ENCODE measurements at places on chromosomes 12 and 14. TPM values are rescaled to one million over a fixed set of nuclear protein-coding genes. Genes with fewer than 3 reads are reported as not detected.

AICDA gene
- 0.23 TPM for polyA plus RNA-seq

LHX5 gene
- not detected for polyA plus RNA-seq

CACNA2D4 gene
- polyA plus RNA-seq, result 3.3 TPM

OVCH1 gene
- 0.54 TPM for polyA plus RNA-seq

CLEC9A gene
- polyA plus RNA-seq, result 0.12 TPM

ADAMTS20 gene
- 0.72 TPM for polyA plus RNA-seq

CMKLR1 gene
- polyA plus RNA-seq, result 4.5 TPM

TUNAR gene
- polyA plus RNA-seq, result not detected

MORN3 gene
- 0.54 TPM for polyA plus RNA-seq

GRIP1 gene
- polyA plus RNA-seq, result 0.89 TPM

CCDC197 gene
- 0.32 TPM for polyA plus RNA-seq

COL2A1 gene
- polyA plus RNA-seq, result 6.6 TPM

LTBR gene
- polyA plus RNA-seq, result 53.9 TPM

MYO1H gene
- 0.25 TPM for polyA plus RNA-seq

KRT75 gene
- polyA plus RNA-seq, result not detected

LMO3 gene
- polyA plus RNA-seq, result 0.83 TPM

KCNK13 gene
- polyA plus RNA-seq, result 0.40 TPM

NFATC4 gene
- polyA plus RNA-seq, result 34.8 TPM

C12orf50 gene
- 0.27 TPM for polyA plus RNA-seq

TGM1 gene
- 2.1 TPM for polyA plus RNA-seq

PRKD1 gene
- 31.0 TPM for polyA plus RNA-seq

ANKS1B gene
- polyA plus RNA-seq, result 2.2 TPM

SLC15A4 gene
- polyA plus RNA-seq, result 24.5 TPM

OR6C2 gene
- not detected for polyA plus RNA-seq

LGR5 gene
- polyA plus RNA-seq, result 2.4 TPM

C14orf132 gene
- polyA plus RNA-seq, result 16.4 TPM

RNFT2 gene
- polyA plus RNA-seq, result 1.1 TPM

KLRC4 gene
- polyA plus RNA-seq, result not detected

GUCY2C gene
- polyA plus RNA-seq, result 0.32 TPM

ARHGDIB gene
- 36.6 TPM for polyA plus RNA-seq

TMEM179 gene
- 0.86 TPM for polyA plus RNA-seq

CCT2 gene
- polyA plus RNA-seq, result 174 TPM

CLSTN3 gene
- polyA plus RNA-seq, result 28.8 TPM

PTCSC3 gene
- not detected for polyA plus RNA-seq

NYNRIN gene
- polyA plus RNA-seq, result 25.1 TPM

TPPP2 gene
- 0.72 TPM for polyA plus RNA-seq

LIN7A gene
- 2.7 TPM for polyA plus RNA-seq

TMED8 gene
- polyA plus RNA-seq, result 5.4 TPM

ACOT6 gene
- 0.19 TPM for polyA plus RNA-seq

LYSET gene
- 16.0 TPM for polyA plus RNA-seq

CLEC4D gene
- not detected for polyA plus RNA-seq

LRRC10 gene
- not detected for polyA plus RNA-seq

ZCRB1 gene
- polyA plus RNA-seq, result 63.0 TPM

TEX52 gene
- 0.79 TPM for polyA plus RNA-seq

NTS gene
- polyA plus RNA-seq, result 0.74 TPM

DHRS4L2 gene
- 9.2 TPM for polyA plus RNA-seq

KRT3 gene
- polyA plus RNA-seq, result not detected

TSPAN19 gene
- polyA plus RNA-seq, result not detected

DCD gene
- not detected for polyA plus RNA-seq

RD3L gene
- polyA plus RNA-seq, result not detected

CNPY2 gene
- 41.0 TPM for polyA plus RNA-seq
